Retina (tissue), 1 donor: ENCODE measurements at places on chromosomes 3 and 15.

GRCh38 chr3:70312336-70312735, at the start of gene MDFIC2:
MDFIC2 (minus strand) TSS chr3:70312638; CDS start chr3:70311973, 665 bp downstream.
- no peak for DNase-seq

- DNase-seq, result no peak
Observed at GRCh38 chr15:51303462-51303980, 34.9 kb downstream of the CYP19A1 start.

- no peak for DNase-seq
Observed at GRCh38 chr15:29270169-29270955, 740 bp upstream of the NSMCE3 start.

- no peak for DNase-seq
Observed at GRCh38 chr15:100812802-100813201, 66.8 kb upstream of the ALDH1A3 start.

- no peak for DNase-seq
Observed at GRCh38 chr3:30428251-30428650, 178.2 kb upstream of the TGFBR2 start.

DNA sequence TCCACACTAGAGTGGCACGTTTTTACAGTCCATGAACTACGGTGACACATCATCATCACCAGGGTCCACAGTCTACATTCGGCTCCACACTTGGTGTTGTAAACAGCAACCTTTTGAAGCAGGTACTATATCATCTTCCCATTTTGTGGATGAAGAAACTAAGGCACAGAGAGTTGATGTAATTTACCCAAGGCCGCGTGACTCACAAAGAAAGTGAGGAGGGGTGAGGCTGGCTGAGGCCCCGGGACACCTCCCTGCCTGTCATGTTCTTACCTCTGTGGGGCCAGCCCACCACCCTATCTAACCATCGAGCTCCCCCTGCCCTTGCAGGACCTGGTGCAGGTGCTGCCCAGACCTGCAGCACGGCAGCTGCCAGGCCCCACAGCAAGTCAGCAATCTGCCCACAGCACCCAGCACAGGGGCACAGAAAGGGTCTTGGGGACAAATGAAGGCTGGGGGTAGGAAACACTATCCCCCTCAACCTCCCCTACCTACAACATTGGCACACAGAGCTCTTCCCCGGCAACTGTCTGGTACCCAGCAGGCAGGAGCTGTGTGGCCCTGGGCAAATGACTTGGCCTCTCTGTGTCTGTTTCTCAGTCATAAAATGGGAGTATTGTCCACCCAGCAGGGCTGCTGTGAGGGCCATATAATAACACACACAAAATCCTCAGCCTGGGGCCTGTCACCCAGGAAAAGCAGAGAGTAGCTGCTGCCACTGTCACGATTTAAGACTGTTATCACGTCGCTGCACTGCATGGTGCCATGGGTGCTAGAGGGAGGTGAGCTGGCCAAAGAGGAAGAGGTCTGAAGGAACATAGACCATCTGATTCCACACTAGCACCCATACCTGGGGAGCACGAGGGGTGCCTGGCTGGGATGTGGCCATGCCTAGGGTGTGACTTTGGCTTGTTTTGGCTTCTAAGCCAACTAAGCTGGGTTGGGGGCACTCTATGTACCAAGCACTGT, 115.1 kb downstream of the IQSEC1 start:
- DNase-seq, result no peak

GRCh38 chr15:67818464-67818863, 6.8 kb upstream of the SKOR1 start:
- DNase-seq, result no peak

- no peak for DNase-seq
Observed at GRCh38 chr15:74674161-74674560, 21.7 kb downstream of the EDC3 start.

DNA sequence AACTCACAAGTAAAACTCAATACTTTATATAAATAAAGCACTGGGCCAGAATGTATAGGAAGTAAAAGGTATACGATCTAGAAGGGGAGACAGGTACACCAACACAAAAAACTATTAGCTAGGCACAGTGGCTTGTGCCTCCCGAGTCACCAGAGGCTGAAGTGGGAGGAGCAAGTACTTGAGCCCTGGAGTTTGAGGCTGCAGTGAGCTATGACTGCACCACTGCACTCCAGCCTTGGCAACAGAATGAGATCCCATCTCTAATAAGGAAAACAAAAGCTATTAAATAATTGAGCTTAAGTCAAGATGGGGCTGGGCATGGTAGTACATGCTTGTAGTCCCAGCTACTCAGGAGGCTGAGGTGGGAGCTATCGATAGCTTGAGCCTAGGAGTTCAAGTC, 17.0 kb downstream of the PIK3CB start:
- DNase-seq, result no peak

- DNase-seq, result no peak
Observed at GRCh38 chr15:90343302-90343790, 8.7 kb upstream of the ZNF774 start.
